ENCODE measurements at places on chromosomes 12 and 14.

GRCh38 chr12:102533483-102534215 lies 53.3 kb upstream of the IGF1 start:
- no peak for DNase-seq

GRCh38 chr14:71062581-71063303 lies 155.5 kb downstream of the PCNX1 start:
- DNase-seq: no peak

DNA sequence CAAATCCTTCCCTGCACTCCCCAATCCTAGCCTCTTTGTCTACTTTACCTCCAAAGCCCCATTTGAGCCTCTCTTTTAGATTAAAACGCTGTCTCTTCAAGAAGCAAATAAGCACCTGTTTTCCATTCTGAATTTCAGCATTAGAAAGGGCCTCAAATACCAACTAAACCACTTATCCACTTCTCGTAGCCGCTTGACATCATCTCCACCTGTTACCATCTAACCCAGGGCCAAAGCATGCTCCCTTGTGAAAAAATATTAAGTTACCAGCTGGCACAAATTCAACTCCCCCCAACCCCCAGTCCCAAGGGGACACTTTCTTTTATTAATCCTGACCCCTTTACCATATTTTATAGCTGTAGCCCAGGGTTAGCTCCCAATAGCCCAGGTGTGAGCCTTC lies 43.1 kb downstream of the GPHB5 start:
- no peak for DNase-seq

DNA sequence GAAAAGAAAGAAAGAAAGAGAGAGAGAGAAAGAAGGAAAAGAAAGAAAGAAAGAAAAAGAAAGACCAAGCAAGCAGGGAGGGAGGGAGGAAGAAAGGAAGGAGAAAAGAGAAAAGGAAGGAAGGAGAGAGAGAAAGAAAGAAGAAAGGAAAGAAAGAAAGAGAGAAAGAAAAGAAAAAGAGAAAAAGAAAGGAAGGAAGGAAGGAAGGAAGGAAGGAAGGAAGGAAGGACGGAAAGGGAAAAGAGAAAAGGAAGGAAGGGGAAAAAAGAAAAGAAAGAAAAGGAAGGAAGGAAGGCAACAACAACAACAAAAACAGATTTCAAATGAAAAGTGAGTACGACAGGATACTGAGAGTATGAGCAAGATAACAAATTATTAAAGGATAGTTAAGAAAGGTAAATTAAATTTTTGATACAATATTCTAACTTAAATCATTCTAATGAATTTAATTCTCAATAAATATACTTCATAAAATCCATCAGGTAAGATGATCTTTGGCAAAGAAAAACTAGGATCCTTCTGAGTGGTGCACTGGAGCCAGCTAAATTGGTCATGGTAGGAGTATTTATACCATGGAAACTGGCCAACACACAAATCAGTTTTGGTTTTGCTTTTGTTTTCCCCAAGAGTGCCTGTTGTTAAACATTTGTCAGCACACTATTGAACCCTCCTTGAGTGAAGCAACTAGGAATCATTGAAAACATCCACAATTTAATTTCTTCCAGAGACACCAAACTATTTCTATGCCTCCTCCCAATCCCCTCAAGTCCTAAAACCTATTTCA lies 56.1 kb upstream of the DYRK2 start:
- no peak for DNase-seq

- DNase-seq: no peak
Measured at GRCh38 chr14:54837508-54838149, 65.0 kb downstream of the GCH1 start.
